NCI-H1105 (cell line): ENCODE measurements at places on chromosomes 3 and 15.

- peak; percentile 64 for DNase-seq
Observed at GRCh38 chr3:195106418-195106906, 164.5 kb downstream of the XXYLT1 start.

- DNase-seq: no peak
Observed at GRCh38 chr3:71064956-71065763, 518.4 kb downstream of the FOXP1 start.

GRCh38 chr15:32861174-32861573 is 143.4 kb downstream of the GREM1 start:
- no peak for DNase-seq

- DNase-seq: no peak
Observed at GRCh38 chr3:149647812-149648211, 10.0 kb downstream of the WWTR1 start.

DNA sequence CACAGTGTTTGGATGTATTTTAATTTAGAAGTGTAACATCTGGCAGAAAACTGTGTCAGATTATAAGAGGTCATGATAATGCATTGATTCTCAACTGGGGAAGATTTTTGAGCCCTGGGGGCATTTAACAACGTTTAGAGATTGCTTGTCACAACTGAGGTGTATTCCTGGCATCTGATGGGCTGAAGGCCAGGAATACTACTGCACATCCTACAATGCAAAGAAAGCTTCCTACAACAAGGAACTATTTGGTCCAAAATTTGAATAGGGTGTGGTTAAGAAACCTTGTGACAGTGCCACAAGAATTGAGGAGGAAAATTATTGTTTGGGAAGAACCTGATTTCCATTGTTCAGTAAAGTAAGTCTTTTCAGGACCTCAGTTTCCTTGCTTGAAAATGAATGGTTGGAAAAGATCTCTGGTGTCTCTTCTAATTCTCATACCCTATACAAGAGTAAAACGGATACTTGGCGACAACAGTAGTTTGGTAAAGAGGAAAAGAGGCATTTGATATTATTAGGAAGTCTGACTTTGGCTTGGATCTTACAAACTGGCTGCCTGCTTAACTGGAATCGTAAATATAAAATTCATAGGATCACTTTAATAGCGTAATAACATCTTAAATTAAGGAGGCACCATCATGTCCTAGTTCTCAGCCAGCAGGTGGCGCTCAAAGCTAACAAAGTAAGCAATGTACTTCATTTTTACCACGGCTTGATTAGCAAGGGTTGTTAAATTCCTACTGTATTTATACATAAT is 4.3 kb downstream of the DAZL start:
- DNase-seq: peak; percentile 32

DNA sequence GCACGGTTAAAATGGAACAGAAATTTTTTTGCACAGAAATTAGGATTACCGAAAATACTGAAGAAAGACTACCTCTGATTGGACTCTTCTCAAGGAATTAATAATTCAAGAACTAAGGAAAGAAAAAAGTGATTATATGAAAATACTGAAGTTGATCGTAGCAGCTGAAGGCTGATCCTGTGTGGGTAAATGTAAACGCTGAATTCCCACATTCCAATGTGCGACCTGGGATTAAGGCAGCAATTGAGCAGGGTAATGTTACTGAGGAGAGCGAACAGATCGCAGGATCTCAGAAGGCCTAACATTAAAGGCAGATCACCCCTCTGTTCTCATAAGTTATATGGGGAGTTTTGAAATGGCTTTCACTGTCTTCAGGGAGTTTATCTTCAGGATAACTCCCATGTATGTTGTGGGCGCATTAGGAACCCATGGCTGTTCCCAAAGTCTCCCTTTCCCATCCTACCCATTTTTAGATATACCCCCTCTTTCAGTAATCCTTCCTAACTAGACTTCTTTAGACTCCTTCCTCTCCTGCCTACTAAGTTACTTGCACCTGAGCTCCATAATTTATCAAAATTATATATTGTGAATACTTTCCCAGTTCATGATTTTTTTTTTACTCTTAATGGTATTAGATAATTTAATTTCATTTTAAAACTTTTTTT is 1.0 kb upstream of the UBL7 start:
- DNase-seq: no peak

DNA sequence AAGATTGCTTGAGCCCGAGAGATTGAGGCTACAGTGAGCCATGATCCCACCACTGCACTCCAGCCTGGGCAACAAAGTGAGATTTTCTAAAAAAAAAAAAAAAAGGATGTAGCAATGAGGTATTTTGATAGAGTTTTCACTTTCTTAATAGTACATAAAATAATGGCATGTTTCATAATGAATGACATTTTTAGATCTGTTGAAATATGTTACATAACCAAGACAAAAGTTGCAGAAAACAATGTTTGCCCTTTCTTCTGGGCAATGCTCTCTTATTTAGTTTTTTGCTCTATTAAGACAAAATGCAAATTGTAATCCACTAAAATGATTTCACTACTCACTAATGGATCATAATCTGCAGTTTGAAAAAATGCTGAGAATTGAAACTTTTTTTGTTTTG is 4.4 kb upstream of the MAPK6 start:
- DNase-seq: no peak

- DNase-seq: peak; percentile 11
Observed at GRCh38 chr3:147945968-147946519, 536.9 kb downstream of the ZIC1 start.

DNA sequence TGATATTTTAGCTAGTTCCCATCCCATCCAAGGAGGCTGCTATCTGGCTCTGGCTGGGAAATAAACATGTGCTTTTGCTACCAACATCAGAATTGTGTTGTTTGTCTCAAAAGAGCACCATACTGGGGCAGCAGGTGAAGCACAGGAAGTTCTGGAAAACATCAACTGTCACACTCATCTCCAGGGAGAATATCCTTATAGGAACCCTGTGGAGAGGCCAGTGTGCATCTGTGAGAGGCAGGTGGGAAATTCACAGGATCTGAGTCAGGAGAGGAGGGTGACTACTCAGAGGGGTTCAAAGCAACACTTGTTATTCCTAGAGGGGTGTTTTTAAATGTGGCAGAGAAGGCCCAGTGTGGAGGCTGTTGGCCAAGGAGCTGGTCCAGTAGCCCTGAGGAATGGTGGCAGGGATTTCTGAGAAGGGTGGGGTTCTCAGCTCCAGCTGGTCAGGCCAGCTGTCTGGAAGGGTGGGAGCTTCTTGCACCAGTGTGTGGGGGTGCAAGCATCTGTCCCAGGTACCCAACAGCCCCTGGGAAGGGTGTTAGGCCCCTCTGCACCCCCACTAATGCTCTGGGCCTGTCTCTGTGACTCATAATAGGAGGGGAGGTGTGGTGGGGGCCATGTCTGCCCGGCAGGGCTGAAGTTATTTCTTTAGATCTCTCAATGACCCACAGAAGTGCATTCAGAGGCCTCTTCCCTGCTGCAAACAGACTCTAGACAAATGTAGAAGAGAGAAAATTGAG is 28.7 kb downstream of the RPSA start:
- DNase-seq: no peak

DNA sequence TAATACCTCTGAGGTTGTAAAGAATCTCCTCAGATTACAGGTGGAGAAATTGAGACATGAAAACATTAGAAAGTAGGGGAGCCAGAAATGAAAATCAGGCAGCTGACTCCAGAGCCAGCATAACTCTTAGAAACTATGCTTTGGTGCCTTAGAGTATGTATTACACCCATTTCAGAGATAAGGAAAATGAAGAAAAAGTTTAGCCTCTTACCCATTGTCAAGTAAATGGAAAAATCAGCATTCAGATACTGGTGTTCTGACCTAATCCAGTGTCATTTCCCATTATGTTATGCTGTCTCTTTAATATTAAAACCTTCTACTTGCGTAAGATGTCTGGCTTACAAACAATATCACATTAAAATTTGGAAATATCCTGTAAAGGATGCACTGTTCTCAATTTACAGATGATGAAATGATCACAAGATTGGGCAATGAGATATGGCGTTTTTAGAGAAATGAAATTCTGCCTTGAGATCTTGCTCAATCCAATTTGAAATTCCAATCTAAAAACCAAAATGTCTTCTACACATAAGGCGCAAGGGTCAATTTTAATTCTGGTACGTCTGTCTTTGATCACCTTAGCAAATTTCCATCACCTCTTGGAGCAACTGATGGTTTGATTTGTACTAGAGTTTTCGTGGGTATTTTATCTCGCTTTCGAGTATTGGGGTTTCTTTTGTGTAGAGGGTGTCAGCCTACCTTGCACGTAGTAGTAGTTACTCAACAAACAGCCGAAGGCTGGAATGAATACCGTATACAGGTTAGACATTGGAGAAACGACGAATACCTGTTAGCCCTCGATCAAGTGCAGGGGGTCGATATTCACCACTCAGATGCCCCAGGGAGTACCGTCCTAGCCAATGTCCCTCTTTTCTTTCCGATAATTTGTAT is 902 bp upstream of the ZCWPW2 start:
- no peak for DNase-seq

- no peak for DNase-seq
Observed at GRCh38 chr3:184594371-184595001, 32.9 kb downstream of the EPHB3 start.

DNA sequence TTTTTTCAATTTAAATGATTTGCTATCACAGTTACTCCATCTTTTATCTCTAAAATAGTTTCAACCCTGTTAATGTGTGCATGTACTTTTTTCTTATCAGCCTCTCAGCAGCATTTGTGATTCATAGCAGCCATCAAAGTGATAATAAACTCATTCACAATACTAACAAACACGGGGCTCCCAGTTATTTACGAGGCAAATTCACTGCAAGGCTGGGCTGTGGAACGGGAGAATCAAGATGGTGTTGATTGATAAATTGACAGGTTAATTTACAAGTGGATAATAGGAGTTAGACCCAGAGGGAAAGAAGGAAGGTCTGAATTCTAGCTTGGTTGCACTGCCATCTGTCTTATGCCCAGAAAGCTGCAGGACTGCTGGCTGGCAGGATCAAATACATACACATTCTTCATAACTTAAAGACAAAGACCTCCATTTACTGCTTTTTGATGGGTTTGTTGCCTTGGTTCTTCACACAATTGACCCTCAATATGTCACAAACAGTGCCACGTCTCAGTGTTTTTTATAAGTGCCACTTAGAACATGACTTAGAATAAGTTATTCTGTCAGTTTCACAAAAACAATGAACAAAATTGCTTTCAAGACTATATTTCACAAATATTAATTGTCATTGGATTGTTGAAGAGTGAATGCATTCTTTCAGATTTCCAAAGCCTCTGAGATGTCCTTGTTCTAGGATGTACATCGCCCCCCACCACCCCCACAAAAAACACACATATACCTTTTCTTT is 562.8 kb downstream of the NR2F2 start:
- DNase-seq: peak; percentile 7

GRCh38 chr15:101137312-101137940 is 114.4 kb downstream of the CHSY1 start:
- DNase-seq: no peak

- DNase-seq: no peak
Observed at GRCh38 chr3:42734263-42734860, 31.8 kb upstream of the HHATL start.

- DNase-seq: no peak
Observed at GRCh38 chr3:152428577-152428976, 159.8 kb downstream of the MBNL1 start.

GRCh38 chr3:185629554-185630181 is 43.6 kb downstream of the SENP2 start:
- DNase-seq: no peak

DNA sequence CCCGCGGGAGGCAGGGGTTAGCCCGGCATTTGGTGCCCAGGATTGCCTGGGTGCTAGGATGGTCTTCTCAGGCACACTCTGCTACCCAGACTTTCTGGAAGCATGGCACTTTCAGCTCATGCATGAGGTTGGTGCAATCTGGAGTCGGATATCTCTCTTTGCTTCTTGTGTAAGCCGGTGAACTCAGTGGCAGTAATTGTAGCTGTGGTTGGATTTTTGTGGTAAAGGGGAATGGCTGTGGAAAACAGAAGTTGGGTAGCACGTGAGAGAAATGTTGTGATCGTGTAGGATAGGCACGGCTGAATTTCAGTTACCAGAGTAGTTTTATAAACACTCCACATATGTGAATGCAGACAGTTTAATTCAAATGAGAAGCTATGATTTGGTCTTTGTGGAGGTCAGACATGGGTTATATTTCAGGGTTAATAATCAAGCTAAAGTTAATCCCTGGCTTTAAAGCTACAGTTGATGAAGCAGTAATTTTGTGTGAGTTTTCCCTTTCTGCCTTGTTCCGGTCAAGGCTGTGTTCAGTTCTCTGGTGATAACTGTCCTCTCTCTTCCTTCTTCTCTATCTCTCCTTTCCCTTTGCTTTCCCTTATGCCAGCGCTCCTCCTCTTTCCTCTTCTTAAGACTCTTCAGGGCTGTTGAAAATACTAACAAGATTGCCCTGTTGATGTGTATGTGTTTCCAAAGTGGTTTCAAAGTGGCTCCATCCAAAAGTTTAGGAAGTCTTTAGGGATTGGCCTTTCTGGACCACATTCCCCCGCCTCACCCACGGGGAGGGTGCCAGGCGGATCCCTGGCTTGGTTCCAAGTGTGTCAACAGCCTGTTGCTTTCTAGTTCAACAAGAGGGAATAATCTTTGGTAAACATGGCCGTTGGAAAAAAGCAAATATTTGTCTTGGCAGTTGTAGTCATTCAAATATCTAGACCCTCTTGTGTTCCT is 404.6 kb upstream of the C2CD4B start:
- DNase-seq: peak; percentile 97

- peak; percentile 60 for DNase-seq
Observed at GRCh38 chr15:69576035-69576526, 123.5 kb downstream of the RPLP1 start.

DNA sequence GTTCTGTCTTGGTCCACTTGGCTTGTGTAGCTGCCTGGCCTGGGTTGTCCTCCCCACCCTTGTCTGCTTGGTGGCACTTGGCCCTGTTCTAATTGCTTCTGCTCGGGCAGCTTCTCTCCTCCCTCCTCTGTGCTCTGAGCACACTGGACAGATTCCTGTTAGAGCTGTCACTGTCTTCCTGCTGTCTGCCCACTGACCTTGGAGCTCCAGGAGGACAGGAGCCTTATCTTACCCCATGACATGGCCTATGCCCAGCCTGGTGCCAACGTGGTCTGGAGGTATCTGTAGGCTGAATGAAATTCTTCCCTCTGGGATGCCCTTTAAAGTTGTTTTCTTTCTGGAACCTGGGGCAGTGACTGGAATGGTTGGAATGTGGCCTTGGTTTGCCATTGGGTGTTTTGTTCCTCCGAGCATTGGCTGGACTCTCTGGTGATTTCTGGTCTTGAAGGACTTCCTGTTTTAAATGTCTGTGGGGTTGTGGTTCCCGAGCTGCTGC is 94.1 kb downstream of the FAM43A start:
- DNase-seq: no peak

GRCh38 chr3:138186803-138187295 is 252 bp upstream of the ARMC8 start:
- peak; percentile 95 for DNase-seq

DNA sequence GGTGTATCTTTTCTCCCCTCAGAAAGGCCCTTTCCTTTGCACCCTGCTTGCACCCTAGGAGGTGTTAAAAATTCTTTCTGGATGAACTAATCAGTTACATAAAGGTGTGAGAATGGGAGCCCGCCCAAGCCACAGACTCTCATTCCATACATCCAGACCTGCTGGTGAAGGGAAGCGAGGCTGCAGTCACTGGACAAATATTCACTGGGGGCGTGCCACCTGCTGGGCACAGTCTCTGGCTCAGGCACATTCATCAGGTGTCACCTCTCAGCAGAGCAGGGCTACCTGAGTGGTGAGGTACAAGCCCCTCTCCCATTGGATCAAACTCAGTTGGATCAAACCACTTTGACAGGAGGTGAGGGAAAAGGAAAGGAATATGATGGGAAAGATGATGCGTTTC is 52.0 kb downstream of the NTRK3 start:
- no peak for DNase-seq

- DNase-seq: no peak
Observed at GRCh38 chr3:53074366-53074696, 28.5 kb upstream of the SFMBT1 start.

- DNase-seq: no peak
Observed at GRCh38 chr3:52006017-52006819, 10.5 kb upstream of the RPL29 start.
